Activated CD8-positive, alpha-beta memory T cell treated with anti-CD3 and anti-CD28 coated beads, Interleukin-2, amount 10 ng/mL, durations not matched to agents 7 days and 5 days (primary cell): ENCODE measurements at places on chromosomes 12 and 14. TPM values are rescaled to one million over a fixed set of nuclear protein-coding genes. Genes with fewer than 3 reads are reported as not detected.
A peak's percentile ranks its signal among the peaks of the same experiment; 100 is the strongest.

DNA sequence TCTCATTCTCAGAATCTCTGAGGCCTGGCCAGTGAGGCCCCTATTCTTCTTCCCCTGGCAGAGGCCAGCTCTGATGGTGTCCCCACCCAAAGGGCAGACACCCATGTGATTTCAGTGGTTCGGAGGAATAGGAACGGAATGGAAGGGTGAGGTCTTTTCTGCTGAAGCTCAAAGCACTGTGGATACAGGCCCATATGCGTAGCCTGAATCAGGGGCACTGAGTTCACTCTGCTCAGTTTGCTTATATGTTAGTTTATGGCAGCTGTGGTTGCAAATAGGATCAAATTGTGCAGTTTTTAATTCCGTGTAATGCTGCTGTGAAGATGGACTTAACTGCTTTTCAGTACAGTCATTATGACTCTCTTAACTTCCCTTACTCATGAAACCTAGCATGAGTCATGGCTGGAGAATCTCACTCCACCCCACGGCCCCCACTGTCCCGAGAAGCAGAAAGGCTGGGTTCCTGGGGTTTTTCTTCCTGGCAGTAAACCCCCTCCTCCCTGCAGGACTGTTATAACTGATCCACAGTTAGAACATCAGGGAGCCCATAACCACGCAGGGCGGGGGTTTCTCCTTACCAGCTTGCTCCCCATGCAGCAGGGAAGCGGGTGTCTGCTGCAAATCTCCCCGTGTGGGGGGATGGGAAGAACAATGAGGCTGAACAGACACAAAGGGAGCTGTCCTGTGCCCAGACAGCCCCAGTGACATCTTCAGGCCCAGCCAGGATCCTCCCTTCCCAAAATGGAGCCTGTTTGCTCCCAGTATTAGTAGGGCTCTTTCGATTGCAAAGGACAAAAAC is 122.7 kb downstream of the SLC38A6 start:
- no peaks in the 10 kb centered on the region for H3K27me3 ChIP-seq
- H3K36me3 ChIP-seq = peaks cover 17% of the 10 kb centered on the region
- peak overlapping the region; percentile 85 for H3K27ac ChIP-seq
- peak; percentile 68 for DNase-seq

DNA sequence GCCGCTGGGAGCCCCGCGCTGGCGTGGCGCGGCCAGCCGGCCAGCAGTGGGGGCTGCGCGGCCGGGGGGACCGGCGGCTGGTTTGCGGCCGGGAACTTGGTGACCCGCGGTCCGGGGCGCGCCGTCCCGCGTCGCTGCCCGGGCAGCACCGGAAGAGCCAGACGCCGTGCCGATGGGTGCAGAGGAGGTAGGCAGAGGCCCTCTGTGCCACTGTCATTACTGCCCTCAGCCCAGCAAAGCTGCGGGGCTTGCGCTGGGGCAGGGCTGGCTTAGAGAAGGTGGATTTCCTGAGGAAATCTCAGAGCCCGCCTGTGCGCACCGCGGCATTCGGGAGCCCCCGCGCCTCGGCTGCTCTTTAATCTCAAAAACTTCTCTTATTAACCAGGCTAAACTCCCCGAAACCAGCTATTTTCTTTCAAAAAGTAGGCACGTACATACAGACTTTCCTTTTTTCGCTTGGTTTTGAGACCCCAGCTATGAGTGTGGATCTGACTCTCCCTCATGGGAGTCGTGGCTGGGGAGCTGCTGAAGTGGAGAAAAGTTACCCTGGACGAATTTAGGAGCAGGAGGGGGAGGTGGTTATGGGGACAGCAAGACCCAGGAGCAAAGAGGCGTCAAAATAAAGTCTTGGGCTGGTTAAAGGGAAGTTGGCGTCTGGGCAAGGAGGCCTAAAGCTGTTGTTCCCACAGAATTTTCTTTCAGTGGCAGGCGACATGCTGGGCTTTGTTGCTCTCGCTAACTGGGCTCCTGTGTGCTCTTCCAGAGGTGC is 802 bp downstream of the SUSD6 start:
- DNase-seq = peak; percentile 66
- peaks cover 34% of the 10 kb centered on the region for H3K36me3 ChIP-seq
- peaks cover 62% of the 10 kb centered on the region for H3K4me1 ChIP-seq
- peak overlapping the region; percentile 99 for H3K27ac ChIP-seq

Gene TSPAN19
- not detected for total RNA-seq

GRCh38 chr14:75961662-75962061 is 20.1 kb downstream of the TGFB3 start:
- no peaks in the 10 kb centered on the region for H3K27me3 ChIP-seq
- H3K27ac ChIP-seq = no peak overlapping the region
- H3K4me3 ChIP-seq = no peak overlapping the region
- H3K4me1 ChIP-seq = no peaks in the 10 kb centered on the region
- H3K36me3 ChIP-seq = no peaks in the 10 kb centered on the region

Gene SMOC1
- total RNA-seq = not detected
